Activated CD4-positive, alpha-beta memory T cell treated with anti-CD3 and anti-CD28 coated beads, Interleukin-2, amount 10 ng/mL, durations not matched to agents 7 days and 5 days (primary cell): ENCODE measurements at places on chromosomes 13 and 19.
A peak's percentile ranks its signal among the peaks of the same experiment; 100 is the strongest.

DNA sequence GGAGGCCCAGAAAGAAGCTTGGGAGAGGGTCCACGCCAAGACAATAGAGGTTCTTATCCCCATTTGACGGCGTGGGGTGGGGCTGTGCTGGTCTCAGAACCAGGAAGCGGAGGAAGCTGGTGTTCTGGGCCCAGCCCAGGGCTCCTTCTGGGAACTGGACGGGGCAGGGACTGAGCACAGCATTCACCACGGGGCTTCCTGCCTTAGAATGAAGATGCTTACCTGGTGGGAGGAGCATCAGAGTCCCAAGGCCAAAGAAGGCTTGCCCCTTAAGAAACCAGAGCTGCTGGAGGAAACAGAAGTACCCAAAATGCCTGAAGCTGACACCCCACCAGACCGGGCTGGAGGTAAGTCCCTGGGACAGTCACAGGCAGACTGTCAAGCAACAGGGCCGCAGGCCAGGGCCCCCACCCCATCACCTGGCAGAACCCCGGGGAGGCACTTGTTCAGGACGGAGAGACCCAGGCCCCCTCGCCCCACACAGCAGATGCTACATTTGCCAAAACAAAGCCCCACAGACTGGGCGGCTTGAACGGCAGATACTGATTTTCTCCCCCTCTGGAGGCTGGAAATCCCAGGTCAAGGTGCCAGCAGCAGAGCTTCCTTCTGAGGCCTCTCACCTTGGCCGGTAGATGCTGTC is 17.8 kb upstream of the IGLON5 start:
- no peak overlapping the region for H3K27ac ChIP-seq
- H3K4me3 ChIP-seq, result no peak overlapping the region
- peaks cover 3% of the 10 kb centered on the region for H3K4me1 ChIP-seq
- H3K27me3 ChIP-seq, result peaks cover 12% of the 10 kb centered on the region
- H3K36me3 ChIP-seq, result no peaks in the 10 kb centered on the region

DNA sequence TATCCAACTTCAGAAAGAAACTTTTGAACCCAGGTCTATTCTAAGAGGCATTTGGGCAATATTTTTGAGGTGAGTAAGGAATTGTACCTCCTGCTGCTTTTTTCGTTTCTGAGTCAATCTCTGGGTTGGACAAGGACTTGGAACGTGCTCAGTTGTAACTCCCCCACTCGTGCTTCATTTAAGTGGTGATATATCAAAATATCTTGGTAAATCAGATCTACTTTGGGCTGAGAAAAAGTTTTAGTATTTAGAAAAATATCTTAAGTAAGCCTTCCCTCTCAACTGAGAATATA is 728.9 kb downstream of the EFNB2 start:
- H3K4me1 ChIP-seq, result no peaks in the 10 kb centered on the region
- DNase-seq, result no peak
- no peaks in the 10 kb centered on the region for H3K36me3 ChIP-seq
- no peak overlapping the region for H3K27ac ChIP-seq
- H3K27me3 ChIP-seq, result no peaks in the 10 kb centered on the region
- no peak overlapping the region for H3K4me3 ChIP-seq

GRCh38 chr19:17116996-17117702 is 41.6 kb downstream of the MYO9B start:
- no peak overlapping the region for H3K4me3 ChIP-seq
- no peak for DNase-seq
- H3K27me3 ChIP-seq, result no peaks in the 10 kb centered on the region
- no peak overlapping the region for H3K27ac ChIP-seq

GRCh38 chr13:52159159-52159982 is at the start of gene NEK3:
Gene NEK3, minus strand, starts transcription at chr13:52159597. Its CDS starts 3,406 bp downstream, at chr13:52156191.
- H3K4me3 ChIP-seq, result peak within 1 kb of the TSS; percentile 80
- peaks cover 53% of the 10 kb centered on the region for H3K4me1 ChIP-seq
- peak; percentile 70 for DNase-seq
- peaks cover 4% of the 10 kb centered on the region for H3K27me3 ChIP-seq

- DNase-seq, result no peak
- no peaks in the 10 kb centered on the region for H3K4me1 ChIP-seq
- H3K4me3 ChIP-seq, result no peak overlapping the region
- H3K27ac ChIP-seq, result no peak overlapping the region
These were observed 525.6 kb downstream of the DCT start for GRCh38 chr13:93953841-93954240.

GRCh38 chr19:29714371-29714952 is 599 bp downstream of the C19orf12 start:
- no peaks in the 10 kb centered on the region for H3K27me3 ChIP-seq
- peak; percentile 76 for DNase-seq
- peak overlapping the region; percentile 84 for H3K4me3 ChIP-seq
- H3K4me1 ChIP-seq, result peaks cover 56% of the 10 kb centered on the region

DNA sequence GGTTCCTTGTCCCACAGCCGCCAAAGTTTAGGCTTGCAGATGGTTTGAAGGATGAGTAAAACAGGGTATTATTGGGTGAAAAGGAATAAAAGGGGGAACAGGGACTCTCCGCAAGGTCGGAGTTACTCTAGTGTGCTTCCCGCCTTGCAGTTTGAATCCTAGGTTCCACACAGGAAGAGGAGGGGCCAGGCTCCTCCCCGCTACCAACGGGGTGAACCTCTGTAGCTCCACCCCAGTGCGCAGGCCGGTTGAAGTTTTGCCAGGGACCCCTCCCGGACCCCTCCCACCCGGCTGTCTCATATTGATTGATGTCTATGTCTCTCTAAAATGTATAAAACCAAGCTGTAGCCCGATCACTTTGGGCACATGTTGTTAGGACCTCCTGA is 11.6 kb upstream of the GTF2F2 start:
- no peak overlapping the region for H3K4me3 ChIP-seq
- peaks cover 10% of the 10 kb centered on the region for H3K4me1 ChIP-seq

DNA sequence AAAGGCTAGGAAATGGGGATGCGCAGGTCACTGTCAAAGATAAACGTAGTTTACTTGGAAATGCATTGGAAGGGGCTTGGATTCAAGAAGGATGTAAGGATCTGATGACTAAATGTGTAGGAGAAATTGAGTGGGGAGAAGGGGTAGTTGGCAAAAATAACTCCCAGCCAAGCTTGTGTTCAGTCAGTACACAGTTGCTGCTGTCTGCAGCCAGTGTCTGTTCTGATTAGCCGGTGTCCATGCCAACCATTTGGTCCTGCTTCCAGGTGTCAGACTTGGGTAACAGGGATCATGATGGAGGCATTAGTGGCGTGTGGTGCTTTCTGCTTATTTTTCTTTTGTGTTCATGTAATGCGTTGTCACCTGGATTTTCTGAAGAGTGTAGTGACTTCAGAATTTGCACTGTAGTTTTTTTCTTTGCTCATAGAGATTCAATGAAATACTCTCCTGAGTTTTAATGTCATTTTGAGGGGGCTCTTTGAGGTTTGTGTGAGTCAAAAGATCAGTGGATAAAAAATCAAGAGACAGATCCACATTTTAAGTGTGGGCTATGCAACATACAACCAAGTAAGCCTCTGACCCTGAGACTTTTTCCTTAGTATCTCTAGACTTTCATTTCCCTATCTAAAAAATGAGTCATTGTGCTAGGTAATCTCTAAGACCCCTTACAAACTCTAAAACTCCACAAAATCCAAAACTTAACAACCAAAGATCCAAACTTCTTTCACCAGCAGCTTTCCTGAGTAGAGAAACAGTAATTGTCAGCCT is 103.9 kb downstream of the WDFY2 start:
- H3K4me1 ChIP-seq, result peaks cover 6% of the 10 kb centered on the region
- no peak overlapping the region for H3K4me3 ChIP-seq
- no peak for DNase-seq
- H3K27me3 ChIP-seq, result no peaks in the 10 kb centered on the region

DNA sequence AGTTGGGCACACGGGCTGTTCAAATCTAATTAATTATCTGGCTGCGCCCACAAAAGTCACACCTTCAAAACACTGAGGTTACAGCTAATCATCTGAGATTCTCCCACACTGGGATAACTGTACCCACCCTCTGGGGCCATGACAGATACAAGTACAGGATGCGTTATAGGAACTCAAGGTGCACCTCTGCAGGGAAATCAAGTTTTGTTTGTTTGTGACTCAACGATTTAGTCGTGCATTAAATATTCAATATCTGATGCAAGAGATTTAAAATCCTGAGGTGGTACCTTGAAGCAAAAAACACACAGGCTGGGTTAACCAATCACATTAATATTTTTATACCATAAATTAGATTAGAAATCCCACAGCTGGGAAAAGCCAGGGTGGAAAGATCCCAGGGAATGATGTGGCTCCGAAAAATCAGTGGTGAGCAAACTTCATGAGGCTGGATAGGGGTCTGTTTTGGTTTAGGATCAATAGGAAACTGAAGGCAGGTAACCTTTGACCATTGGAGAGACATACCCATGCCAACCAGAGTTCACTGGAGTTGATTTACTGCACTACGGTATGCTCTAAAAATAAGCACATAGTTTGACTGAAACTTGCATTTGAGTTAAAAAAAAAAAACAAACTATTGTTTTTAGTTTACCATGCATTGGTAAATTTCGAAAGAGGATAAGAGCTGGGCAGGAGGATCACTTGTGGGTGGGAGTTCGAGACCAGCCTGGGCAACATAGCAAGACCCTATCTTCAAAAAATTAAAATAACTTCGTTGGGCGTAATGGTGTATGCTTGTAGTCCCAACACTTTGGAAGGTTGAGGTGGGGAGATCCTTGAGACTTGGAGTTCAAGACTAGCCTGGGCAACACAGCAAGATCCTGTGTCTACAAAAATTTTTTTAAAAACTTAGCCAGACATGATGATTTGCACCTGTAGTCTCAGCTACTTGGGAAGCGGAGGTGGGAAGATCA is 23.9 kb upstream of the CEBPG start:
- no peak for DNase-seq
- H3K27me3 ChIP-seq, result peaks cover 12% of the 10 kb centered on the region
- no peaks in the 10 kb centered on the region for H3K4me1 ChIP-seq
- H3K36me3 ChIP-seq, result no peaks in the 10 kb centered on the region

GRCh38 chr13:68509734-68510621 is 1279.8 kb upstream of the PCDH9 start:
- no peak overlapping the region for H3K27ac ChIP-seq
- H3K36me3 ChIP-seq, result no peaks in the 10 kb centered on the region
- no peaks in the 10 kb centered on the region for H3K27me3 ChIP-seq
- no peaks in the 10 kb centered on the region for H3K4me1 ChIP-seq

DNA sequence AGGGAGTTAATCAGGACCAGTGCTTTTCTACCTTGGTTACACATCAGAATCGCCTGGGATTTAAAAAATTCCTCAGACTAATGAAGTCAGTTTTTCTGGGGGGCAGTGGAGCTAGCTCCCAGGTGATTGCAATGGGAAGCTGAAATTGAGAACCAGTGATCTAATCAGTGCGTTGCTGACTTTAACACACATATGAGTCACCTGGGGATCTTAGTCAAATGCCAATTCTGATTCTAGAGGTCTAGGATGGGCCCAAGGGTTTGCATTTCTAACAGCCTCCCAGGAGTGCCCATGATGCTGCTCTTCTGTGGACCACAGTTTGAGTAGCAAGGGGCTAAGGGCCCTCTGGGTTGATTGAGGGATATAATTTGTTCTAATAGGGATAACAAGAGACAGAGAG is 54.5 kb downstream of the KL start:
- H3K4me3 ChIP-seq, result no peak overlapping the region
- no peaks in the 10 kb centered on the region for H3K36me3 ChIP-seq
- no peak for DNase-seq
- H3K4me1 ChIP-seq, result no peaks in the 10 kb centered on the region

GRCh38 chr13:26411206-26411605 is 146.3 kb upstream of the WASF3 start:
- no peaks in the 10 kb centered on the region for H3K27me3 ChIP-seq
- no peak overlapping the region for H3K4me3 ChIP-seq
- no peaks in the 10 kb centered on the region for H3K4me1 ChIP-seq
- no peak for DNase-seq
- H3K27ac ChIP-seq, result no peak overlapping the region

DNA sequence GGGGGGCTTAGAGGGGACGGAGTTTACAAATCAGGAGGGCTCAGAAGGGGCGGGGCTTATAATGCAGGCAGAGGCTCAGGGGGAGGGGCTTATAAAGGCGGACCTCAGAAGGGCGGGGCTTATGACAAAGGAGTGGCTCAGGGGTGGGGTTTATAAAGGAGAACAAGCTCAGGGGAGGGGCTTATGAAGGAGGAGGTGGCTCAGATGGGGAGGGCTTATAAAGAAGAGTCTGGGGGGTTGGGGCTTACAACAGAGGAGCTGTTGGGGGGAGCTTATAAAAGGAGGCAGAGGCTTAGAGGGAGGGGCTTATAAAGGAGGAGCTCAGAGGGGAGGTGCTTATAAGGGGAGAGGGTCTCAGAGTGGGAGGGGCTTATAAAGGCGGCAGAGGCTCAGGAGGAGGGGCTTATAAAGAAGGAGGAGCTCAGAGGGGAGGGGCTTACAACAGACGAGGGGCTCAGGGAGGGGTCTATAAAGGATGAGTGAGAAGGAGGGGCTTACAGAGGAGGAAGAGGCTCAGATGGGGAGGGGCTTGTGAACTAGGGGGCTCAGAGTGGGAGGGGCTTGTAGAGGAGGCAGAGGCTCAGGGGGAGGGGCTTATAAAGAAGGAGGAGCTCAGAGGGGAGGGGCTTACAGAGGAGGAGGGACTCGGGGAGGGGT is 1.0 kb downstream of the SMIM24 start:
- H3K27me3 ChIP-seq, result peaks cover 5% of the 10 kb centered on the region
- DNase-seq, result peak; percentile 55
- peaks cover 9% of the 10 kb centered on the region for H3K4me1 ChIP-seq
- no peak overlapping the region for H3K27ac ChIP-seq

DNA sequence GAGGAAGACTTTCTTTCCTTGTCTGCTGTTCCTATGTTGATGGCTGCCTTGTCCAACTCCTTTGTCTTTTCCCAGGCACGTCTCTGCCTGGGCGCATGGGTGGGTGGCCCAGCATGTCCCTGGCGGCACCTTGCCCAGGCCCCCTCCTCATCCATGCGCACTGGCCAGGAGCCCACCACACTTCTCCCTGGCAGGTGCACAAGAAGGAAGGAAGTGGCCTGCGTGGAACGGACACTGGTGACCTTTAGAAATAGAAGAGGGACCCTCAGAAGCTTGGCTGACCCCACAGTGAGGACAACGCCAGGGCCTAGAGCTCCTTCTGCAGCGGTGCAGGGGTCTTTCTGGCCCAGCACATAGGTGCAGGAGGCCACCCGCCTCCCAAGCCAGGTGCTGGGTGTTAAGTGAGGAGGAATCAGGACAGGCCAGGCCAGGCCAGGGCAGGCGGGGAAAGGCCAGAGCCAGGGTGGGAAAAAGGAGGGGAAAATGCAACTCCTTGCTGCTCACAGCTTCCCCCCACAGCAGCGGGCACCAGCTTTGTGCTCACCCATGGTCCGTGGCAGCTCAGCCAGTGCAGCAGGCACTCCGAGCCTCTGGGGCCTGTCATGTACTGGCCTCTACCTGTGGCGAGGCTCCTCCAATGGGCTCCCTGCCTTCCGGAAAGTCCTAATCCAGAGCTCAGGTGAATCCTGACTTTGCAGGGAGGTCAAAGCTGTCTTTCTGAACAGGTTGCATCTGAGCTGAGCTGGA is 104.0 kb downstream of the SOX1 start:
- H3K27ac ChIP-seq, result no peak overlapping the region
- H3K27me3 ChIP-seq, result no peaks in the 10 kb centered on the region
- H3K36me3 ChIP-seq, result no peaks in the 10 kb centered on the region
- DNase-seq, result no peak
- no peak overlapping the region for H3K4me3 ChIP-seq
- peaks cover 4% of the 10 kb centered on the region for H3K4me1 ChIP-seq

GRCh38 chr19:11256189-11256588 is 6.1 kb downstream of the DOCK6 start:
- peaks cover 16% of the 10 kb centered on the region for H3K27me3 ChIP-seq
- no peaks in the 10 kb centered on the region for H3K36me3 ChIP-seq
- no peak overlapping the region for H3K4me3 ChIP-seq
- H3K27ac ChIP-seq, result no peak overlapping the region
- H3K4me1 ChIP-seq, result peaks cover 2% of the 10 kb centered on the region

GRCh38 chr13:75724752-75725517 is 88.8 kb downstream of the LMO7 start:
- H3K4me1 ChIP-seq, result no peaks in the 10 kb centered on the region
- no peak overlapping the region for H3K4me3 ChIP-seq
- H3K36me3 ChIP-seq, result no peaks in the 10 kb centered on the region
- no peaks in the 10 kb centered on the region for H3K27me3 ChIP-seq
- DNase-seq, result no peak
